Neuronal stem cell (in vitro differentiated cells): ENCODE measurements at places on chromosomes 12 and 14.
A peak's percentile ranks its signal among the peaks of the same experiment; 100 is the strongest.

DNA sequence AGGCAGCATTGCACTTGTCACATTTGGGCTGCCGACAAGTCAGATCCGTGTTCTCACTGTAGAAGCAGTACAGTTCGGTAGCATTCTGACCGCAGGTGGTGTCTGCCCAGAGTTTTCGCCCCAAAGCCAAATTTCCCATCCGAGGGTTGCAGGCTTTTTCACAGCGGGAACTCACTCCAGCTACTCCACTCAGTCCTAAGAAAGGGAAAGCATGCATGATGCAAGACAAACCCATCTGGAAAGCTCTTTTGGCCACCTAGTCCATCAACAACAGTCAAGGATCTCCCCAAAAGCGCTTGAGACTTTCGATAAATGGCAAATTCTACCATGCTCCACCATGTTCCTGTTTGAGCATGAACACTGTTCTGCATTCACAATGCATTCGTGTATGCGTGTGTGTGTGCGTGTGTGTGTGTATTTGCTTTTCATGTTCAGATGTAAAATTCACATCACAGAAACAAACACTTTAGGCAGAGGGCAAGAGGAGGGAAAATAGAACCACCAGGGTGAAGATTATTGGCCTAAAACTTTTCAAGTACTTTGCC is 3.2 kb downstream of the NTN4 start:
- no peak for DNase-seq

DNA sequence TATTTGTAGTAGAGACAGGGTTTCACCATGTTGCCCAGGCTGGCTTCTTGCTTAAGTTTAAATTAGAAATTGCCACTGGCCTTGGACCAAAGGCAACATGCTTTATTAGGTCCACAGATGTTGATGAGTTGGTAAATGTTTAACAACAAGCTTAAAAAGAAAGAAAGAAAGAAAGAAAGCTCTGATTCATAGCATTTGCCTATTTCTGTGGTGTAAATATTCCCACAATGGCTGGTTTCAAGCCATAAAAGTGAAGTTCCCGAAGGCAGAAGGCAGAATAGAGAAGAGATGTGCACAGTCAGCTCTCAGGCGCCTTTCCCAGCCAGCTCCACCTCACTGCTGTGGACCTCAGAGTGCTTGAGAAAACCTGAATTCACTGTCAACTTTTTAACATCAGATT is 26.4 kb downstream of the KCNK13 start:
- DNase-seq: no peak

DNA sequence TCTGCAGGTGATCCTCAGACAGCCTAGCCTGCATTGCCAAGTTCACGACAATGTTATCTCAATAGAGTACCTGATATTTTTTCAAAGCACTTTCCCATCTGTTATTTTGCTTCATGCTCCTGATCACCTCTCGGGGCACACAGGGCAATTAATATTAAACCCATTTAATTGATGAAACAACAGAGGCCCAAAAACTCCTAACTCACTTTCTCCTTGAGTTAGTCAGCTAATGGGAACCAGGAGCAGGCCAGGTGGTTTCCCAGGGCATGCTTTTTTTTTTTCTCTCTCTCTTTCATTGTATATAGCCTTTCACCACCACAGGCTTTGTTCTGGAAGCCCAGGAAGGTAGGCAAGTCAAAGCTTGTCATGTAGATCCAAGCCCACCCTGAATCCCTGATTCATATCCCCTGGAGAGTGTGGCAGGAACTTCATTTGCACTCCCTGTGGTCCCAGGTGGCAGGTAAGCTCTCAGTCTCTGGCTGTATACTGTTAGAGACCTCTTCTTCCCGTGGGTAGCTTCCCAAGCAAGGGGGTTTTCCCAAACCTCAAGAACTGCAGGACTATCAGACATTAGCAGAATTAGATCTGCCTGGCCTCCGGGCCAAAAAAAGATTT is 41.6 kb upstream of the MAP1LC3B2 start:
- no peak for DNase-seq

DNA sequence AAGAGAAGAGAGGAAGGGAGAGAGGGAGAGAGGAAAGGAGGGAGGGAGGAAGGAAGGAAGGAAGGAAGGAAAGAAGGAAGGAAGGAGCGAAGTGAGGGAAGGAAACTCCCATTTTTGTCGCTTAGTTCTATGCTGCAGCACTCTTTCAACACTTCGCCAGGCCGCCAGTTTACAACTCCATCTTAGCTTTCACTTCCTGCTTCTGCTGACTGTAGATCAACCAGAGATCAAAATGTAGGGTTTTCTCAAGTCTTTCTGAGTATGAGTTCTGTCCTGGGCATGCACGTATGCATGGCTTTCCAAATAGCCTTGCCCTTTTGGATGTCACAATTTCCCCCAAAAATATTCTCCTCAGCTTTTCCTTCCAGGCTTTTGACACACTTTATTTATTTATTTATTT is 723.4 kb downstream of the TRHDE start:
- no peak for DNase-seq

DNA sequence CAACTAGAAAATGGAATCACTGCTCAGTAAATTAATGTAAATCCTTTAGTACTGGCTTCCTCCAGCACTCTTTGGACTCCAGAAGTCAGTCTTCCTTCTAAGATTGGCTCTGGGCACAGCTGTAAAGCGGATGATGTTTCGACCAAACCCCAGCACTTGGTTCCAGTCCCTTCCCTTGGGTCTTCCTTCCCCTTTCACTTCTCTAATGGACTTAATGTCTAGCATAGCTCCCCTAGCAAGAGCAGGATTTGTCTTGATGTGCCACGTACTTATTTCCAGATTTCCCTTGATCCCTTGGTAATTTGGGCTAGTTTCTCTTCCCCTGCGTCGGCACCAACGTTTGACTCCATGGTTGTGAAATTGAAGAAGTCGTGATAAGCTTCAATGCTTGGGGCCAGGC is 28.3 kb downstream of the C12orf75 start:
- no peak for DNase-seq

GRCh38 chr12:92560713-92561542 is 141.9 kb upstream of the PLEKHG7 start:
- no peak for DNase-seq

DNA sequence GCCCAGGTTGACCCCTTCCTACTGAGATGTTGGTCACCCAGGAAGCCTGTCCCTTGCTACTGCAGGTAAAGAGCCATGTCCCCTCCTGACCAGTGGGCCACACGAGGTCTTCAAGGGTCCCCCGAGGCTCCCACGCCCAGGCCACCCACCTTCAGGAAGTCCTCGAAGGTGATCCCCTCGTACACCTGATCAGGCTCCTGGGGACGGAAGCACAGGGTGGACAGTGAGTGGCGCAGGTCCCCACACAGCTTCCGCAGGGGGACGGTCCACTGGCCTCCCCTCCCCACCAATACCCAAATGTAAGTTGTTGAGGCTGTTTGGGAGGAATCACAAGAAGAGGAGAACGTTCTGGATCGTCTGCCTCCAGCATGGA is 57.4 kb downstream of the TESC start:
- no peak for DNase-seq

DNA sequence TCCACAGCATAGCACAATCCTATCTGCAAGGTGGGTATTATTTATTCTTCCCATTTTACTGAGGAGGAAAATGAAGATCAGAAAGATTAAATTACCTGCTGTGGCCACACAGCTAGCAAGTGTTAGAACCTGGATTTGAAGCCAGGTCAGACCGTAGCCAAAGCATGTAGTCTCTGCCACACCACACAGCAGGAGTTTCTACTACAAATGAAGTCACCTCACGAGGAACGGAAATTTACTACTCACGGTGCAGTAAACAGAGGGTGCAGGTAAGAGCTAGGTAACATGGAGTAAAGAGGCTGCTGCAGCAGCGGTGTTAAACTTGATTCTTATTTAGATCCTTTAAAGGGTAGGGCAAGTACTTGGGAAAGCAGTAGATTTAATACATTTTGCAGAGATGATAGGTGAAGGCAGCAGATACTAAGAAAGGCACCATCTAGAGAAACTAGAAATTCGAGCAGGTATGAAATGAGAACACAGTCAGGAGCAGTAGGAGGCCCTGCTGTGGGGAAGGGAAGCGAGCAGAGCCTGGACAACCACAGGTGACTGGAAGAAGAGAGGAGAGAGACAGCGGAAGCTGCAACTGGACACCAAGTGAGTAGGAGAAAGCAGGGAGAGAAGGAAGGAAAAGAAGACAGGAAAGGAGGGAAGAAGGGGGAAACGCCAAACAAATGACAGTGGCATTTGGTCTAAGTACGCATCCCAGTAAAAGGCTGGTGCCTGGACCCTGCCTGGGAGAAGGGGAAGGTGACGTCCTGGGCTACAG is 21.5 kb downstream of the SPTB start:
- no peak for DNase-seq

DNA sequence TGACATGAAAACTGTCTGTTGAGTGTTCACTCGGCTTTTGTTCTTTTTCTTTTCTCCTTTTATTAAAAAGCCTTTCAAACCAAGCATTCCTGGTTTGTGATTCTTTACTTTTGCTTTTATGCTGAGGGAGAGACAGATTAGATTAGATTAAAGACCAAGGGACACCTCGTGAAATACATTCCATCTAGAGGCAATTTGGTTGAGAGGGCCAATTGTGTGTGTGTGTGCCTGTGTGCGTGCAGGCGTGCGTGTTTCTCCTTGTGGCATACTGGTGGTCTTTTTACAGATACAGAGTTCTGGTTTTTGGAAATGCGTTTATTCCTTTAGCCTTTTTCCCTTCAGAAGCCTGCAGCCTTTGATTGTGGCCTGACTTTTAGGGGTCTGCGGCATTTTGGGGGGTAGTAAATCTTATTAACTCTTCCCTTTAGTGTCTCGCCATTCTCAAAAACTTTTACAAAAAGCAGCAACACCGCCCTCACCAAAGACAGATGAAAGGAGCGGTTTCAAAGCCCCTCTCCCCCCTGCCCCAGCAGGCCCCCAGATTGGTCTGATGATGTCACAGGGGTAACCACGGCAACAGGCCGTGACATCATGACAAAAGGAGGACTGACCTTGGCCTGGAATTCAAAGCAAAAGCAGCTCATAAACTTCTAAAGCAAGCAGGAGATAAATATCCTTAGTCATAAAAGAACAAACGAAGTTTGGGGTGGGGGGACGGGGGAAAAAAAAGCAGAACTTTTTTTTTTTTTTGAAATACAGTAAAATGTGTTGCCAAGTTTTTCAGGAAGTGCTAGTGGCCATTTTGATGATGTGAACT is 84.1 kb upstream of the TBX3 start:
- no peak for DNase-seq

GRCh38 chr14:94568186-94568585 is 6.9 kb downstream of the SERPINA4 start:
- no peak for DNase-seq

DNA sequence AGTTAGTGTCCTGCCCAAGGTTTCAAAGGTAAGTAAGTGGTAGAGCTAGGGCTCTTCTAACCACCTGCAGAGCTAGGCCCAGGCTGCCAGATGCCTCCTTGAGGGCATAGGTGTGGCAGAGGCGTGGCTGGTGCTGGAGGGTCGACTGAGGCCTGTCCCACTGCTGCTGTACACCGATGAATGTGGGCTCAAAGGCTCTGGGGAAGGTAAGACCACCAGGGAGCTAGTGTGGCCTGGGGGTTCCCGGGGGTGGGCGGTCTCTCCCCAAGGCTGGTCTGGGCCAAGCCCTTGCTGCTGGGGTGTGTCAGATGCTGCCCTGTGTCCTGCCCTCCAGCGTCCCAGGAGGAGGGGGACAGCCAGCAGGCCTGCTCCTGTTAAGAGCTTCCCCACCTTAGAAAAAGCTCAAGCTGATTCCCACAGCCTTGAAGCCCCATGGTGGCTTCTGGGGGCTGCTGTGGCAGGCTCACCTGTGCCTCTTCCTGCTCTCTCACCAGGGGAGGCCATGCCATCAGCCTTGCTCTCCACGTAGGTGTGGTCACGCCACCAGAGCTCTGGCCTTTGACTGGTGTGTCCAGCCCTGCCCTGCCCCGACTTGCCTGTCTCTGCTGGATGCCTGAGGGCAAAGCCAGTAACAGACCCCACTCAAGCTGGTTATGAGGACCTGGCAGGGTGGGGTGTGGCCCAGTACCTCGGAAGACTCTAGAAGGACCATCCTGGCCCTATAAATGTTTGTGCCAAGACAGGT is 36.8 kb downstream of the SH2B3 start:
- no peak for DNase-seq

DNA sequence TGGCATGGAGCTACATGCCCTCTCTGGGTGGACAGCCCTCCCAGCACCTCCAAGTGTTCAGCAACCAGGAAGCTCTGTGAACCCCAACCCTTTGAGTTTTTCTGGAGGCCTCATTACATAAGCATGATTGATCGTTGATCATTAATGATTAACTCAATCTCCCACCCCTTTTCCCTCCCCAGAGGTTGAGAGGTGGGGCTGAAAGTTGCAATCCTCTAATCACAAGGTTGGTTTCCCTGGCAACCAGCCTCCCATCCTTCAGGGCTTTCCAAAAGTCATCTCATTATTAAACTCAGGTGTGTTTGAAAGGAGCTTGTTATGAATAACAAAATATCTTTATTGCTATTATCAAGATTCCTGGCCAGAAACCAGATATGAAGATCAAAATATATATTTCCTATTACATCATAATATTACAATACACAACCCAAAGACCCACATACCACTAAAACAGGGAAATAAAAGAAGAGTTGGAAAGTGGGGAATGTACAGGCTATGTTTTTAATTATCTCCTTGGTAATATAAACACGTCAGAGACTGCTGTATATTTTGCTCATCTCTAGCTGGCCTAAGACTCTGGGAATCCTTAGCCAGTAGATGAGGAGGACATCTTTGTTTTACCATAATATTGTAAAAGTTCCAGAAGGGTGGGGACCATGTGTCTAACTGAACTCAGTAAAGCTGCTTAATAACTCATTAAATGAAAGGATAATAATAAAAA is 73.6 kb downstream of the SSPN start:
- DNase-seq: no peak

DNA sequence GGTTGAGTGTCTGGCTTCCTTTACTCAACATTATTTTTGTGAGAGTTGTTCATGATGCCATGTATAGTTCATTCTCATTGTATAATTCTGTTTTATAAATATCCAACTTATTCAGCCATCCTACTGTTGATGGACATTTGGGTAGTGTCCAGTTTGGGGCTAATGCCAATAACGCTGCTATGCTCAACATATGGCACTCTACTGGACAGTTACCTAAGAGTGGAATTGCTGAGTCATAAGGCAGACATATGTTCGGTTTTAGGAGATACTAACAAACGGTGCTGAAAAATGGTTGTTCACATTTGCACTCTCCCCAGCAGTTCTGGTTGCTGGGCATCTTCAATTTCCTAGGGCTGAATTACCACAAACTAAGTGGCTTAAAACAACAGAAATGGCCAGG is 28.7 kb upstream of the P2RX4 start:
- DNase-seq: no peak

GRCh38 chr14:55277972-55278740 is 6.9 kb downstream of the FBXO34 start:
- no peak for DNase-seq

- no peak for DNase-seq
Measured at GRCh38 chr12:109500406-109501185, 23.2 kb downstream of the UBE3B start.

GRCh38 chr12:46373301-46374296 is 1.0 kb upstream of the SLC38A2 start:
- peak; percentile 60 for DNase-seq

GRCh38 chr14:92401561-92401960 is 78.6 kb downstream of the SLC24A4 start:
- no peak for DNase-seq
